ENCODE measurements at places on chromosomes 3 and 15.

- DNase-seq: no peak
Measured at GRCh38 chr3:149588909-149589308, 68.9 kb downstream of the WWTR1 start.

DNA sequence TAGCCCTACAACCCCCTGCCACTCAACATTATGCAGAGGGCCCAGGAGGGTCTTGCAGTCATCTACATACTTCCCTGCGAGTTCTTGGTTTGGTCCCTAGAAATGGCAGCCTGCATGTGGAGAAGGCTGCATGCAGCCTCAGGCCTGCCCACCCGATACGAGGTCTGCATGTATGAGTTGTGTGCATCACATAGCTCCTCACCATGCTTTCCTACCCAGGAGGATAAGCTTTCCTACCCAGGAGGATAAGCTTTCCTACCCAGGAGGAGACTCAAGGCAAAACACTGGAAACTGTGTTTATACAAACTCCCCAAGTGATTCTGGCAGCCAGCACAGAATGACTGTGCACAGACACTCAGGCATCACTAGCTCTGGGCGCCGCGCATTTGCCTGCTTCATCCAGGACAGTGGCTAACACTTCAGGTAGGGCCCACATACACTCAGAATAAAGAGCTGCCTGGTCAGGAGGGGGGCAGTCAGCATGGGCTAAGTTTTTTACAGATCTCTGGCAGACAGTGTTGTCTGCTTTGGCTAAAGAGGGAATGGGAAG is 187.7 kb downstream of the THSD4 start:
- DNase-seq: no peak

DNA sequence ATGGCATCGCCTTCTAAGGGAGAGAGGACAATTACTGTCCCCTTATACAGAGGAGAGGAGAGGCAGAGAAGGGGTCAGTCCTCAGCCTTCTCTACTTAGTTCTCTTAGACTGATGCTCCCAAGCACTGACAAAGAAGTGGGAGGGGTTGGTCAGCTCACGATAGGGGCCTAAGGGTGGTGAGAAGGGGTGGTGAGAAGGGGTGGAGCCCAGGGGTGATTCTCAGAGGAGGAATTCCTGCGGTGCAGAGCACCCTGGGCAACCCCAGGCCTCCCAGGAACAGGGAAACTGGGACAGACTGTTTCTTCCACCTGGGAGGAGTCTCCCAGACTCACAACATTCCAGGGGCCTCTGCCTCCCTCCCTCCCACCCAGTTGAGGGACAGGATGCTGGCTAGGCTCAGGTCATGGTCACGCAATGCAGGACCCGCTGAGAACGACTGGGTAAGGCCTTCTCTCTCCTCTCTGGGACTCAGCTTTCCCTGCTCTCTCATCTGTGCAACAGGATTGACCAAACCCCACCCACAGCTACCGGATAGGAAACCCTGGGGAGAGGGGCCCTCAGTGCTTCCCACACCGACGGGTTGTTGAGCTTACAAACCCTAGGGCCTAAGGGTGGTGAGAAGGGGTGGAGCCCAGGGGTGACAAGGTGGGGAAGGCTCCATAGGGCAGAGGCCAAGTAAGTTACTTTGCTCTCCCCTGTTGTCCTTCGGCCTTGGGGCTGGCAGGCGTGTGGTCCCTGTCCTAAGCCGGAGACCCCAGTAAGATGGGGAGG is 1.5 kb downstream of the TPRA1 start:
- DNase-seq: no peak

DNA sequence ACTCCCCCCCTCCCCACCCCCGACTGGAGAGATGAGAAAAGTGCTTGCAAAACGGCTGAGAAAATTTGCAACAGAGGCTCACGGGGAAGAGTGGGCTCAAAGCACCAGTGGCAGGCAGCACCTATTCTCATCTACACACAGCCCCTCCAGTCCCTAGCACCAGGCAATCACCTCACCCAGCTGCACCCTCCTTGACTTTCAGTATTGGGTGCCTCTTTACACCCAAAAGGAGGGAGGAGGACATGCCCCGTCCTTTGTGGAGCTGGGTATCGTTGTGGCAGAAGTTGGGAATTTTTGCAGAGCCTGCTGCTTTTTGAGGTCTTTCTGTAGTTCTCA is 182.8 kb upstream of the TOPAZ1 start:
- no peak for DNase-seq

GRCh38 chr15:75694241-75695182 is 18.1 kb downstream of the CSPG4 start:
- DNase-seq: no peak

GRCh38 chr3:45055032-45055410 is 28.9 kb downstream of the CLEC3B start:
- DNase-seq: no peak

- peak; percentile 57 for DNase-seq
Measured at GRCh38 chr3:13091898-13092611, 18.8 kb upstream of the IQSEC1 start.

DNA sequence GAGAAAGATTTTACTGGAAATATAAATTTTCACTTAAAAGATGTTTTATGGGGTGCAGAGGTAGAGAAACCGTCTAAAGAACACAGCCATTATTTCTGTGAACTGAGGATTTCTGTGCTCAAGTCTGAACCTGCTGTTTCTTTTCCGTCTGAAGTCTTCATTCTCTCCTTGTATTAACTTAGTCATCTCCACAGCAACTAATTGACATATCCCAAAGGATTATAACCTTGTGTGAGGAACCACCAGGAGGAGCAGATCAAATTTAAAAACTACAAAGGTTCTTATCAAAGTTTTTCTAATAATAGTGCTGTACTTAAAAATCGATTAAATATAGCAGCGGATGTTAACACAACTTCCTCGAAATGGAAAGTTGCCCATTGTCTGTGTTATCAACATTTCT is 31.1 kb upstream of the ICE2 start:
- DNase-seq: no peak

DNA sequence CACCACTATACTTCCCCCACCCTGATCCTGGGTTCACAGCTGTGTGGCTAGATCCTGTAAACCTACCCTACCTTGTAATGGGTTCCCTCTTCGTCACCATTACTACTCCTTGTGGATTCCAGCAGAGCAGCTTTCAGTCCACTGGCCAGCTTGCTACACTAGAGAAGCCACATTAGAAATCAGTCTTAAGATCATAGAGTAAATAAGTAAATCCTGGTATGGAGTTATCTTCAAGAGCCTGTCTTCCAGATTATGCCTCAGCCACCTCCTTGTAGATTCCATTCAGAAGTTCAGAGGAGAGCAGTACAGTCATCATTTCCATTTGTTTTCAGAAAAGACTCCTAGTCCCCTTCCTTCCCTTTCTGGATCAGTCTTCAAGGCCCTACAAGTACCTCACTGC is 123.7 kb downstream of the ALDH1A2 start:
- DNase-seq: no peak

DNA sequence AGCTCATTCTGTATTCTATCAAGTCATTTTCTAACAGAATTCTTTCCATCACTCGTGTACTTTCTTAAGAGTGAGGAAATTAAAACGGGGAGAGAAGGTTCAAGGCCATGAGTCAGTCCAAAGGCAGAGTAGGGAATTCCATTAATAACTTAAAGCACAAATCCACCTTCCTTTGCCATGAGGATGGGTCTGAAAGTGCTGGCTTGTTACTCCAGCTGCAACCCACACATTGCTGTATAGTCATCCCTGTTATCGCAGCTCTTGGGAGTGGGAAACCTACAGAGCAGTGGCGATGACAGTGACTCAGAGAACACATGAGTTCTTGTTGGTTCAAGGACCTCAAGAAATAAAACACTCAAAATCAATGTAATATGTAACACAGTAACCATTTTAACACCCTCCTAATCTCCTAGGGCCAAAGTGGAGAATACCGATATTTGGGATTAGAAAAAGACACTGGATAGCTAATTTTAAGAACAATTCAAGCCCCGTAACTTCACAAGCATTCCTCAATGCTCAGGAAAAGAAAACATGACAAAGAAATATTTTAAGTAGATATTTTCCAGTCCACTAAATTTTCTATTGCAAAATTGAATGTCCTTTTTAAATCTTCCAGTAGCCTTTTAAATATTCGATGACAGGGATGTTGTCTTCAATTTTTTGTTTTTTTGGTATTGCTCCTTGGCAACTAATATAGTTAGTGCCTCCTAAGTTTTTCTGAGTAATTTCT is 179.9 kb upstream of the THBS1 start:
- no peak for DNase-seq

GRCh38 chr3:187987924-187988323 is 166.0 kb upstream of the LPP start:
- peak; percentile 75 for DNase-seq

- DNase-seq: no peak
Measured at GRCh38 chr3:37989821-37990480, 635 bp upstream of the VILL start.

DNA sequence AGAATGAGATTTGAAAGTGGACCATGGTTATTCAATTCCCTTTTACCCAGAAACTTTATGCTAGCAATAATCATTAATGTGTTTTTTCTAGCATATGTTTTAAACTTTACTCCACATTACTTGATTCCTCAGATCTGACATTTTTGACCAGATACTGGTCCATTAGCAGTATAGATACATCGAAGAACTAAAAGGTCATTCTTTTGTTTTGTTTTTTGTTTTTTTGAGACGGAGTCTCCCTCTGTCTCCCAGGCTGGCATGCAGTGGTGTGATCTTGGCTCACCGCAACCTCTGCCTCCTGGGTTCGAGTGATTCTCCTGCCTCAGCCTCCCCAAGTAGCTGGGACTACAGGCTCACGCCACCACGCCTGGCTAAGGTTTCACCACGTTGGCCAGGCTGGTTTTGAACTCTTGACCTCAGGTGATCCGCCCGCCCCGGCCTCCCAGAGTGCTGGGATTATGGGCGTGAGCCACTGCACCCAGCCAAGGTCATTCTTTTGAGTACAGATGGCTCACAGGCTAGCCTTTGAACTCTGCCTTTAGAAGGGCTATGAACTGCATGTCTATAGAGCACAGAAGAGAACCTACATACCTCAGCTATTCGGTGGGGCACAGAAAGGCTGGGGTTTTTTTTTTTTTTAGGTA is 28.6 kb downstream of the CHP1 start:
- no peak for DNase-seq

DNA sequence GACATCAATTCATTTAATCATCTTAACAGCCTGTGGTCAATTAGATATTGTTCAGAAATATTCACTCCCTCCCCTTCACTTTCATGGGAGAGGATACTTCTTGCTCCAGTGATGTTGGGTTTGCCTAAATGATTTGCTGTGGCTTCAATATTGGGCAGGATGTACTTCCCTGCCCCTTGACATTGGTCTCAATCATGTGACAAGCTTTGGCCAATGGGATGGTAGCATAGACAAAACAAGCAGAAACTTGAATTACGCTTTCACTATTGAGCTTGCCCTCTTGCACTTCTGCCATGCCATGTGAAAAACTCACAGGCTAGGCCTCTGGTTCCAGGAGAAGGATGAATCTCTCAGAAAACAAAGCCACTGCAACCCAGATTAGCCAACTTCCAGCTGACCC is 42.2 kb upstream of the STT3B start:
- DNase-seq: no peak

DNA sequence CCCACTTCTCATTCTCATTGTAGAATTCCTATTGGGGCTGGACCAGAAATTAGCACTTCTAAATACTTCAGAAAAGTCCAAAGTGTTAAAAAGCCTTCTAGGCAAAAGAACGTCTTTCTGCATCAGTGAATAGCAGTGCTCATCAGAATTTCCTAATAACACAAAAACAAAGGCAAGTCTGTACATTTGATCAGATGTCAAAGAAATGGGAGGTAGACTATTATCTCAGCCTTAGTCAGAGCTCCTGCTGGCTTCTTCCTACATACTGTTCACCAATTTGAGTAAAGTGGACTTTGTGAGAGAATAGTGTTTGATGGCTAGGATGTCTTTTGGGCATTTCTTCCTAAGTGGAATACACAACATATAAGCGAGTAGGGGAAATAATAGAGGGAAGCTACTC is 48.7 kb downstream of the FOXB1 start:
- no peak for DNase-seq

DNA sequence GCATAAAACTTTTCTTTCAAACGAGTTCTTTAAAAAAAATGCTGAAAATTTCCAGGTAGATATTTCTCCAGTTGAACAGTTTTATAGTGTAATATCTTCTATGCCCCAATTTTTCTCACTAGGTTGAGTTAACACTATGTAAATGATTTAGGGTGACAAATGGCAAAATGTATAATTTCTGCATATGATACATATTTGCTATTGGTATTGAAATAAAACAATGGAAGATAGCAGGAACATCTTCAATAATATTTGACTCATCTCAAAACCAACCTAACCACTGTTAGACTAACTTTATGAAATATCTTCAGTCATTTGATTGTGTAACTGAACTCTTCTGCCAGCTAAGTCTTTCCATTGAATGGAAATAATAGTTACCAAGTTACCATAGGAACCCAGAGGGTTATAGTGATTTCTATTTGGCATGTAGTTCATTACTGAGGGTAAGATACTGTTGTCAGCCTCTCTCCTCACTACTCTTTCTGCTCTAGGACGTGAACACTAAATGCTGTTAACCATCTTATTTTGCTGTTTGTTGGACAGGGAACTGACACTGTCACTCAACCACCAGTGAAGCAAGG is 824.7 kb upstream of the NECTIN3 start:
- no peak for DNase-seq

DNA sequence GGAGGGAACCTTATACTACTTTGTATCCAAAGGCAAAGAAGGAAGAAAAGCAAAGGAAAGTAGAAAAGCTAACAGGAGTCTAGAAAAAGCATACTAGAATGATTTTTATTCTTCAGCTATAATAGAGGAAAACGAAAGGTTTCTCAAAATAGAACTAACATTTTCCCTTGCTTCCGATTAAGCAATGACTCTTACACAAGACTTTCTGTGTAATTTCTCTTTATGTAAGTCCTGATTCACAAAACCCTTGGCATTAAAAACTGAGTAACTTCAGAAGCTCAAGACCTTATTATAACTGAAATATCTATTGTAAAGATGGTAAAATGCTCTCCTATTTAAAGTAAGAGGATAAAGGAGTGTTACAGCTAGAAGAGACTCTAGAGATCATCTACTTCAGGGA is 97.4 kb downstream of the DTWD1 start:
- DNase-seq: no peak

GRCh38 chr3:183650554-183650953 is 15.1 kb downstream of the KLHL24 start:
- no peak for DNase-seq

GRCh38 chr15:99472416-99473145 is 93.2 kb upstream of the MEF2A start:
- DNase-seq: no peak

GRCh38 chr3:139578783-139579182 is 39.2 kb upstream of the RBP1 start:
- no peak for DNase-seq

DNA sequence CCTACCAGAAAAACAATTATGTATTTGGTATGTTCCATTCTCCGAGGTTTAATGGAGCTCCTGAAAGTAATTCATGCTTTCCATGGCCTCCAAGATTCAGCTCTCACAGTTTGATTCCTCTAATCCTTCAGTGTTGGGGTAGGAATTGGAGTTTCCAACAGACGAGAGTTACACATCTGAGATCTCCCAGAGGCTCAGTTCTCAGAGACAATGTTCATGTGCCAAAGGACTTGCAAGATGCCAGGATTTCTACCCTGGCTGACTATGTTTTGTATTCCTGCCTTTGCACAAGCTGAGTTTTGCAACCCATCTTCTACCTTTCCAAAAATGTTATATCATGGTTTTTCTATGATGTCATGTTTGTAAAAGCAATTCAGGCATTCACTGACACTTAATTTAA is 322.9 kb downstream of the ERC2 start:
- DNase-seq: no peak
